ENCODE measurements at places on chromosomes 16 and 17. TPM values are rescaled to one million over a fixed set of nuclear protein-coding genes. Genes with fewer than 3 reads are reported as not detected.

- peak overlapping the region; percentile 94 for H3K27ac ChIP-seq
- H3K4me1 ChIP-seq: peaks cover 40% of the 10 kb centered on the region
- H3K27me3 ChIP-seq: peaks cover 12% of the 10 kb centered on the region
- H3K36me3 ChIP-seq: no peaks in the 10 kb centered on the region
- H3K4me3 ChIP-seq: no peak overlapping the region
Observed at GRCh38 chr17:78315355-78316114, 44.3 kb downstream of the SOCS3 start.

GRCh38 chr16:84237994-84238750 is 1.6 kb downstream of the KCNG4 start:
- no peaks in the 10 kb centered on the region for H3K36me3 ChIP-seq
- H3K27me3 ChIP-seq: peaks cover 56% of the 10 kb centered on the region
- no peak overlapping the region for H3K4me3 ChIP-seq
- H3K4me1 ChIP-seq: no peaks in the 10 kb centered on the region

C16orf54 gene
- not detected for total RNA-seq

NEUROD2 gene
- total RNA-seq: not detected

TNFRSF13B gene
- not detected for total RNA-seq

GPRC5B gene
- 24.2 TPM for total RNA-seq

GRCh38 chr16:87728026-87728425 is 37.8 kb downstream of the KLHDC4 start:
- DNase-seq: no peak
- no peak overlapping the region for H3K27ac ChIP-seq
- H3K4me3 ChIP-seq: no peak overlapping the region
- H3K4me1 ChIP-seq: peaks cover 11% of the 10 kb centered on the region

- DNase-seq: no peak
- peaks cover 12% of the 10 kb centered on the region for H3K36me3 ChIP-seq
- no peak overlapping the region for H3K27ac ChIP-seq
- no peaks in the 10 kb centered on the region for H3K27me3 ChIP-seq
- H3K4me3 ChIP-seq: no peak overlapping the region
- peaks cover 62% of the 10 kb centered on the region for H3K4me1 ChIP-seq
Observed at GRCh38 chr17:82444284-82444893, 6.2 kb downstream of the CYBC1 start.

- H3K4me3 ChIP-seq: no peak overlapping the region
- H3K4me1 ChIP-seq: peaks cover 39% of the 10 kb centered on the region
- peak overlapping the region; percentile 69 for H3K27ac ChIP-seq
- no peaks in the 10 kb centered on the region for H3K27me3 ChIP-seq
- DNase-seq: peak; percentile 77
Observed at GRCh38 chr16:81625544-81626153, 153.4 kb upstream of the PLCG2 start.
